ENCODE measurements at places on chromosomes 6 and 20.

DNA sequence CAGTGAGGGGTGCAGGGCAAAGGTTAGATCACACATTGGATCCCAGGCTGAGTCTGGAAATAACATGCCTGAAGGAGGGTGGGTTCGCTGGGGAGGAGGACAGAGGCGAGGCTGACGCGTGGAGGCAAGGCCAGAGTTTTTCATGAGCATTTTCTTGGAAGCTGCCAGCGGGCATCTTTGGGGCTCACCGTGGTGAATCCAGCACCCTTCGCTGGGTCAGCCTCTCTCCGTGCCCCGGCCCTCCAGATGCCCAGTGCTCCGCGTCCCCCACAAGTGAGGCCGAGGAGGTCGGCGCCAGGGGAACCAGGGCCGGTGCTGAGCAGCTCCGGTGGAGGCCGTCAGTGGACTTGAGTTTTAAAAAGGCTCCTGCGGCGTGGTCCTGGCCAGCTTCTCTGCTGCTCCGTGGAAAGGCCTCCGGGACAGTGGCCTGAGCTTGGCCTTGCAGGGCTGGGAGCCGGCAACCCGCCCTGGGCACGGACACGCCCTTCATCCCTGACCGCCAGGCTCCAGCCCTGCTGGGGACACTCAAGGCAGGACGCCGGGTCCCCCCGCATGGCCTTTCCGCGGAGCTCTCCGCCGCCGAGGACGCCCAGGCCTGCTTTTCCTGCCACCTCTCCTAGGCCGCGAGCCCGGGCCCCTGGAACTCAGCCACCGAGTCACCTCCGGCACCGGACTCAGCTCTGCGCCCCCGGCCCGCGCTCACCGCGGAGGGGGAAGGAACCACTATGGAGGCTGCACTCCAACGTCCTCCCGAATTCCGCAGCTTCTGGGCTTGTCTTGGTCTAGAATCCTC is 114.3 kb downstream of the THBS2 start:
- DNase-seq: no peak

DNA sequence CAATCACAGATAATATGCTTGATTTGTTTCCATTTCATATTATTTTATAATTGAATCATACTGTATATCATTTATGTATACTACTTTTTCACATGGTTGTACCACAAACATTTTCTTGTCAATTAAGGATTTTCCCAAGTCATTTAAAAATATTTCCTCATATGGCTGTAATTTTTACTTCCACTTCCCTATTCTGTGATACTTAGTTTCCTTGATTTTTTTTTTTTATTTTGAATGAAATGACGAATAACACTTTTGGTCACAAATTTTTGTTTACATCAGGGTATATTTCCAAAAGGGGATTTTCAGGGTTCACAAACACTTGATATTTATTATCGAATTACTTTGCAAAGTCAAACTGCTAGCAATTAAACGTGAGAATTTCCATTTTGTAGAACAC is 515.6 kb downstream of the KIF16B start:
- no peak for DNase-seq

DNA sequence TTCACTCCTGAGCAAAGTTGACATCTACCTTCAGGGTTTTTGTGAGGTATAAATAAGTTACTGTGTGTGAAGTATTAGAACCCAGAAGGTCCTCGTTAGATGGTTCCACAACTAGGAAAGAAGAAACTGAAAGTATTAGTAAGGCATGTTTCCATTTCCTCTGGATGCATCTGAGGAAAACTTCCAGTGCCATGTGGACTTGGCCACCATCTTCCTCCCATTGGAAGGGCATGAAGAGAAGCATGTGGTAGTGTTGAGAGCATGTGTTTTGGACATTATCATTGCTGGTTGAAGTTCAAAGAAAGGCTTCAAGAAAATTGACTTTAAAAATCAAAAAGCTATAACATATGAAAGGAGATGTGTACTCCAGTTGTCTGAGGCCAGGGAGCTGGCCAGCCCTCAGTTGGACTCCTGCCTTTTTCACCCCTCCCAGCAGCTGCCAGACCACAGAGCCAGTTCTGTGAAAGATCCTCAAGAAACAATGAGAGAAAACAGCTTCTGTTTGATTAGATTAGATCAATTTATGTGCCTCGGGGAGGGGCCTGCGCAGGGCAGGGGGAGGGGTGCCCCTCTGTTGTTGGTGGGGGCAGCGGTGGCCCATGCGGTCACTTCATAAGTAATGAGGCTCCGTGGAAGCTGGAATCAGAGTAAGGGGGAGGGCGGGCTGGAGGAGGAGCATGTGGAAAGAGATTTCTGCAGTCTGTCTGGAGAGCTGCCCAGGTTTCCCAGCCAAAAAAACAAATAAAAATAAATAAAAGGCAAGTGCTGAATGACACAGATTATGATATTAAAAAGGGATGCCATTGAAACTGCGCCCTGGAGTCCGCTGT is 154.0 kb downstream of the JARID2 start:
- no peak for DNase-seq

- DNase-seq: no peak
Observed at GRCh38 chr6:34472425-34472824, 6.5 kb downstream of the PACSIN1 start.

DNA sequence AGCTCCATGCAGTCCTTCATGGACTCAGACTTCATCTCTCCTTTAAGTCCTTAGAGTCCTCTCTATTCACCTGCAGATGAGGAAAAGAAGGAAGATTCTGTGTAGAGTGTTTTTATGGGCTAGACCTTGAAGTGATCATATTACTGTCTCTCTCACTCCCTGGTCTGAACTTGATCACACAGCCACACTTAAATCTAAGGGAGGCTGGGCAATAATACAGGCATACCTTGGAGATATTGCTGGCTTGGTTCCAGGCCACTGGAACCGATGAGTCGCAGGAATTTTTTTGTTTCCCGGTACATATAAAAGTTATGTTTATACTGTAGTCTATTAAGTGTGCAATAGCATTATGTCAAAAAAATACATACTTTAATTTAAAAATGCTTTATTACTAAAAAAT is 59.2 kb upstream of the FOXO3 start:
- DNase-seq: no peak

DNA sequence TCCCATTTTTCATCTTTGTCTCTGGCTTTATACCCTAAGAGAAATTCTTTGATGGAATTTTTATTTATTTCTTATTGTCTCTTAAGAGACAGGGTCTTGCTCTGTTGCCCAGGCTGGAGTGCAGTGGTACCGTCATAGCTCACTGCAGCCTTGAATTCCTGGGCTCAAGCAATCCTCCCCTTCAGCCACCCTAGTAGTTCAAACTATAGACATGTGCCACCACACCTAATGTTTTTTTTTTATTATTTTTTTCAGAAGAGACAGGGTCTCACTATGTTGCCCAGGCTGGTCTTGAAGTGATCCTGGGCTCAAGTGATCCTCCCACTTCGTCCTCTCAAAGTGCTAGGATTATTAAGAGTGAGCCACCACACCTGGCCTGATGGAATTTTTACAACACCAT is 40.5 kb downstream of the FKBP5 start:
- no peak for DNase-seq

DNA sequence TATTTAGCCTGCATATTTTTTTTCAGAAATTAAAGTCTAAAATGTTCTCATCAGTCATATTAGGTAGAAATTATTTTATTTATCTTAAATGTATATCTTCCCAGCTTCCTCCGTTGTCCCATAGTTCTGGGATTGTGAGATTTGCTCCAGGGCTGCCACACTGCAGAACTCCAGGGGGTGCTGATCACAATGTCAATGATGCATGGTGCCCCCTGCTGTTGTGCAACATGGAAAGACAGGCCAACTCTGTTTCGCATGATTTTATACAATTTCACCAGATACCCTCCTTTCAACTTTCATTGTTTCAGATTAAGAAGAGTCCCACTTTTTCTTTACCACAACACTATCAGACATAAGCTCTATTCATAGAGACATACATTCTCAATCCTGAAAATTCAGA is 35.9 kb downstream of the ID4 start:
- DNase-seq: no peak

- DNase-seq: no peak
Observed at GRCh38 chr6:9204171-9204570, 768.8 kb upstream of the SLC35B3 start.

DNA sequence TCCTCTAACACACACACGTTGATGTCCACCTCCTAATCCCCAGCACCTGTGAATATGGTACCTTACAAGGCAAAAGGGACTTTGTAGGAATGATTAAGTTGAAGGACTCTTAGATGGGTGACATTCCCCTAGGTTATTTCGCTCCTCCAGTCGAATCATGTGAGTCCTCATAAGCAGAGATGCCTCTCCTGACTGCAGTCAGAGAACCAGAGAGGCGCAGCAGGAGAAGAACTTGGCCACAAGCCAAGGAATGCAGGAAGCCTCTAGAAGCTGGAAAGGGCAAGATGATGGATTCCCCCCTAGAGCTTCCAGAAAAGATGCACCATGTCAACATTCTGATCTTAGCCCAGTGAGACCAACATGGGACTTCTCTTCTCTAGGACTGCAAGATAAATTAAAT is 133.1 kb upstream of the PTPRT start:
- no peak for DNase-seq

DNA sequence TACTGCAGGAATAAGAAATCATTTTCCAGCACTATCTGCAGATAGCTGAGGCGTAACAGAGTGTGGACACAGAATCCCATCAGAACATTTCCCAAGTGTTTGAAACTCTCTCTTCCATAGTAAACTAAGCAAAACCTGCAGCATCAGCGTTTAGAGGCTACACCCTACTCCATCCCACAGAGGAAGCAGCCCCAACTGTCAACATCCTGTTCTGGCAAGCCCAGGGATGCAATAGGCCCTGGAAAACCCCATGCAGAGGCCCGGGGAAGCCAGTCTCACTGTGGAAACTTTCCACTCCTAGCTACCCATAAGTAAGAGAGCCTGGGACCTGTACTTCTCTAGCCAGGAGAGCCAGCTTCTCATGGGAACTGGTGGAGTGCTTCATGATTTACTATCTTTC is 129.4 kb downstream of the LY86 start:
- DNase-seq: no peak

DNA sequence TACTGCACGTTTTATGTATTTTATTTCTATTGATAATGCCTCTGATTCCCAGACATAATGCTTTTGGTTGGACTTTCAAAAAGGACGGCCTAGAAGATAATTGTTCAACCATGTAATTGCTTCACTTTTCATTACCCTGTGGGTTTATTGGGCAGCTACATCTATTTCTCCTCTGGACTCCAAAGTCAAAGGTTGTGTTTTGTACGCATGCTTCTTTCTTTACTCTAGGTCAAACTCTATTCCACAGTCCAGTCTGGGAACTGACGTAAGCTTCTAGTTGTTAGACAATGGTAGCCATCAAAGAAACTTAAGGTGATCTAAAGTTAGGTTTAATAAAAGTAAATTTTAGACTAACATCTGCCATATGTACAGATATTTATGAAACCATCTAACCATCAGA is 6.6 kb upstream of the SLC17A3 start:
- DNase-seq: no peak

GRCh38 chr6:83463886-83464285 is 33.0 kb upstream of the ME1 start:
- DNase-seq: no peak

GRCh38 chr6:31927242-31927862 is at the start of gene C2:
C2 (plus strand) TSS chr6:31927717; CDS start chr6:31927753, 36 bp downstream.
- no peak for DNase-seq

DNA sequence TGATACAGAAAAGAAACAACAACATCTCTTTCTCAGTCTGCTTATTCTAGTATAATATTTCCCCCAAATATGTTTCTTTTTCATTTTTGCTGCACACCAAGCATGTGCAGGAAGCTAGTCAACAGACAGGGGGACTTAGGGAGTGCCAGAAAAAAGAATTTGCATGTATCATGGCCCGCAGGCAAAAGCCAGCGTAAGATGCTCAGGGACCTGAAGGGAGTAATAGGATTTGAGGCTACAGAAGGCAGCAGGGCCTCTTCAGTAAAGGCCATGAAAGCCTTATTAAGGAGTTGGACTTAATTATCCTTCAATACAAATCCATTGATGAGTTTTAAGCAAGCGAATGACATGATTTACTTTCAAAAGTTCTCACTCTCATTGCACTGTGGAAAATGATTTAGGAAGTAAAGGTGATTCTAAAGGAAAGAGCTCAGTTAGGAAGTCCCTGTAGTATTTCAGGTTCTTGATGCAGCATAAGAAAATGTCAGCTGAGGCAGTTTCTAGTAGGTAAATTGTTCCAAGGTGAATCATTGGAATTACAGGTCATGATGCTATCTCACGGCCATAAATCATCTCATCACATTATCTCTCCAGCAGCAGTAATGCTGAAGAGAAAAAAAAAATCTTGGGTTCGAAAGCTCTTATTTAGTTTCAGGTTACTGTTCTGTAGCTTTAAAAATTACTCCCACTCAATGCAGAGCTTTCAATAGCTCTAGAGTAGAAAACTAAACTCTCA is 94.8 kb downstream of the PTCHD4 start:
- DNase-seq: no peak

DNA sequence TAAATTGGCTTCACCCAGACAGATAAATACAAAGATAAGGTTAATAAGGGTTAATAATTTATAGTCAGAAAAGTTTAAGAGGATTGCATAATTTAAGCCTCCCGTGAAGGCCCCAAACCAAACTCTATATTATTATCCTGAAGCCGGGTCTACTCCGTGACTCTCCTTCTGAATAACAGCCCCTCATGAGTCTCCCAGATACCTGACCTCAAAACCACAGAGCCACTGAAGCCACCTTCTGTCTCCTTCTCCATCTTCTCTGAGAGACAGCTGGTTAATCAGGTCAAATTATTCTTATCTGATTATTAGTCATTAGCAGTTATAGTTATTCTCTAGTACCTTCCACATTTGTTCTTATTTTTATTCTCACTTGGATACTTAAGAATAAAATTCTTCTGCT is 569.2 kb upstream of the AGPAT4 start:
- no peak for DNase-seq

DNA sequence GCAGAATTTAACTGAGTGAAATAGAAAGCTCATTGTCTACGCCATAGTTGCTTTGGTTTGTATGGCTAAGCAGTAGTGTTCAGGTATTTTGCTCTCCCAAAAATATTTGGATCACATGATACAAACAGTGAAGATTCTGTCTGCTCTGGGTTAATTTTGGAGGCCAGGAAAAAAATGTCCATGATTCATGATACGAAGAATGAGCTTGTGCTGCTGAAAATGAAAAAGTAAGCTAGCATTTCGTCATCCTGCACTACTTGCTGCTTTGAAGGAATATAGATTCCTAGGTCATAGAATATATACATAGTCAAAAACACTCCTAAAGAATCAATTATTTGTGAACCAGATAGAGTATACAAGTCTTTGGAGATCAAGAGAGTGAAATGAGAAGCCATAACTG is 8.3 kb downstream of the WRNIP1 start:
- no peak for DNase-seq

DNA sequence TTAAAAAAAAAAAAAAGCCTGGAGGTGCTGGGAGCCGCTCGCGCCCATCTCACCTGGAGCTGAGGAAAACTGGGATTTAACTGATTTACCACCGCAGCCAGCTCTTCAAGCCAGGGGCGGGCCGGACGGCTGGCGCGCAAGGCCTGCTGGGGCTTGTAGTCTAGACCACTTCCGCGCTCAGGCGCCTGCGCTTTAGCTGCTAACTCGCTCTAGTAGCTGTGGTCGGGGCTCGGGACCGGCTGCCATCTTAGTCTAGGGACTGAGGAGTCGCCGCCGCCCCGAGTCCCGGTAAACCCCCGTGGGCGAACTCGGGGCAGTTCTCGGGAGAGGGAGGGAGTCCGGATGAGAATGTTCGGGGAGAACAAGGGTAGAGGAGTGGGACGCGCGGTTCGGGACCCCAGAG is at the start of gene ITCH:
Gene ITCH (plus strand): TSS at position 212 of the 403 bp plus-strand sequence. CDS start 30,539 bp downstream, outside the sequence.
- peak; percentile 87 for DNase-seq

GRCh38 chr20:63963784-63964301 is 5.9 kb downstream of the ZNF512B start:
- no peak for DNase-seq
